ENCODE measurements at places on chromosomes 4 and X.
A peak's percentile ranks its signal among the peaks of the same experiment; 100 is the strongest.

GRCh38 chr4:37802068-37802666 is 24.3 kb upstream of the PGM2 start:
- DNase-seq = peak; percentile 44

- no peak for DNase-seq
These were observed 4.2 kb upstream of the ATP2B3 start for GRCh38 chrX:153513265-153513664.

GRCh38 chrX:67543818-67544217 is at the start of gene AR:
Gene AR, plus strand, starts transcription at chrX:67544021. Its CDS starts 1,126 bp downstream, at chrX:67545147.
- peak; percentile 64 for DNase-seq

GRCh38 chr4:176875446-176875930 is 82.8 kb upstream of the VEGFC start:
- peak; percentile 40 for DNase-seq

- DNase-seq = no peak
These were observed 47.1 kb upstream of the SORBS2 start for GRCh38 chr4:185859111-185859510.

- no peak for DNase-seq
These were observed 132.4 kb upstream of the TET2 start for GRCh38 chr4:105014234-105014633.

- no peak for DNase-seq
These were observed 121.1 kb downstream of the REPS2 start for GRCh38 chrX:17067534-17067933.
